Ascending aorta (tissue), 2 donors: ENCODE measurements at places on chromosomes 2 and 18. TPM values are rescaled to one million over a fixed set of nuclear protein-coding genes. Genes with fewer than 3 reads are reported as not detected.
A peak's percentile ranks its signal among the peaks of the same experiment; 100 is the strongest.

DNA sequence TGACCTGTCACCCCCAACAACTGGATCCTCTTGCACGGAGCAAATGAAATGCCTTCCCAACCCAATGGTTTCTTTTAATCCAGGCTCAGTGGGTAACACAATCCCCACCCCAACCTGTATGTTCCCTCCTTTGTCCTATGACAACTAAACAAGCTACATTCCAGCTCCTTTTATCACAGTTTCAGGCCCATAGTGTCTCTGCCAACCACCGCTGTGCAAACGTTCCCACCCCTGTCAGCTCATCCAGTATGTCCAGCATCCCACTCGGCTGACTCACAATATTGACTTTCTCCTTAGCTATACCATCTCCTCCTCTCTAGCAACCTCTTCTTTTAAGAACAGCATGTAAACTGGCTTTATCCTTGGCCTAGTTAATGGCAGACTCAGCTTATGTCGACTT, 117.9 kb upstream of the PPP1CB start:
- H3K36me3 ChIP-seq, result no peaks in the 10 kb centered on the region
- H3K4me1 ChIP-seq, result peaks cover 59% of the 10 kb centered on the region
- peak overlapping the region; percentile 93 for H3K27ac ChIP-seq
- no peaks in the 10 kb centered on the region for H3K27me3 ChIP-seq
- DNase-seq, result no peak

- H3K27ac ChIP-seq, result no peak overlapping the region
- no peaks in the 10 kb centered on the region for H3K4me1 ChIP-seq
- no peaks in the 10 kb centered on the region for H3K36me3 ChIP-seq
- H3K27me3 ChIP-seq, result no peaks in the 10 kb centered on the region
- H3K4me3 ChIP-seq, result no peak overlapping the region
- DNase-seq, result no peak
Observed at GRCh38 chr2:58545300-58546280, 304.5 kb upstream of the FANCL start.

GRCh38 chr2:141820893-141821292, 309.9 kb downstream of the LRP1B start:
- H3K27ac ChIP-seq, result no peak overlapping the region
- H3K36me3 ChIP-seq, result no peaks in the 10 kb centered on the region
- DNase-seq, result no peak
- H3K4me1 ChIP-seq, result no peaks in the 10 kb centered on the region
- H3K27me3 ChIP-seq, result no peaks in the 10 kb centered on the region

DNA sequence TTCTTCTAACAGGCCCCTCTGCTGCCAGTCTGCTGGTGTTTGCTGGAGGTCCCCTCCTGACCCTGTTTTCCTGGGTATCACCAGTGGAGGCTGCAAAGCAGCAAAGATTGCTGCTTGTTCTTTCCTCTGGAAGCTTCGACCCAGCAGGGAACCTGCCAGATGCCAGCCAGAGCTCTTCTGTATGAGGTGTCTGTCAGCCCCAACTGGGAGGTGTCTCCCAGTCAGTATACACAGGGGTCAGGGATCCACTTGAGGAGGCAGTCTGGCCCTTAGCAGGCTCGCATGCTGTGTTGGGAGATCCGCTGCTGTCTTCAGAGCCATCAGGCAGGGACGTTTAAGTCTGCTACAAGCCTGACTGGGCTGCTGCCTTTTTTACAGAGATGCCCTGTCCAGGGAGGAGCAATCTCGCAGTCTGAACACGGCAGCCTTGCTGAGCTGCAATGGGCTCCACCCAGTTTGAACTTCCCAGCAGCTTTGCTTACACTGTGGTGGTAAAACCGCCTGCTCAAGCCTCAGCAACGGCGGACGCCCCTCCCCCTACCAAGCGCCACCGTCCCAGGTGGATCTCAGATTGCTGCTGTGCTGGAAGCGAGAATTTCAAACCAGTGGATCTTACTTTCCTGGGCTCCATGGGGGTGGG, 29.9 kb downstream of the CHCHD5 start:
- H3K36me3 ChIP-seq, result no peaks in the 10 kb centered on the region
- no peaks in the 10 kb centered on the region for H3K27me3 ChIP-seq
- no peaks in the 10 kb centered on the region for H3K4me1 ChIP-seq

The RGPD8 gene
- total RNA-seq, result 8.2 TPM

GRCh38 chr2:21279525-21279924, 155.8 kb downstream of the TDRD15 start:
- no peaks in the 10 kb centered on the region for H3K27me3 ChIP-seq
- no peak overlapping the region for H3K27ac ChIP-seq
- no peaks in the 10 kb centered on the region for H3K4me1 ChIP-seq
- no peaks in the 10 kb centered on the region for H3K36me3 ChIP-seq
- no peak overlapping the region for H3K4me3 ChIP-seq

DNA sequence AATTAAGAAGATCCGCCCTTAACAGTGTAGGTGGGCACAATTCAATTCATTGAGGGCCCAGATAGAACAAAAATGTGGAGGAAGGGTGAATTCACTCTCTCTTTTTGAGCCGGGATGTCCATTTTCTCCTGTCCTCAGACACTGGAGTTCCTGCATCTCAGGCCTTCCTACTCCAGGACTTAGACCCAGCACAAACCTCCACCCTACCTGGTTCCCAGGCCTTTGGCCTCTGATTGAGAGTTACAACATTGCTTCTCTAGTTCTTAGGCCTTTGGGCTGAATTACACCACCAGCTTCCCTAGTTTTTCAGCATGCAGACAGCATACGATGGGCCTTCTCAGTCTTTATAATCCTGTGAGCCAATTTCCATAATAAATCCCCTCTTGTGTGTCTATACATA, 87.8 kb upstream of the TMEM17 start:
- no peak for DNase-seq
- H3K27me3 ChIP-seq, result no peaks in the 10 kb centered on the region
- H3K36me3 ChIP-seq, result no peaks in the 10 kb centered on the region
- H3K4me3 ChIP-seq, result no peak overlapping the region

The HOXD8 gene
- 19.8 TPM for total RNA-seq

DNA sequence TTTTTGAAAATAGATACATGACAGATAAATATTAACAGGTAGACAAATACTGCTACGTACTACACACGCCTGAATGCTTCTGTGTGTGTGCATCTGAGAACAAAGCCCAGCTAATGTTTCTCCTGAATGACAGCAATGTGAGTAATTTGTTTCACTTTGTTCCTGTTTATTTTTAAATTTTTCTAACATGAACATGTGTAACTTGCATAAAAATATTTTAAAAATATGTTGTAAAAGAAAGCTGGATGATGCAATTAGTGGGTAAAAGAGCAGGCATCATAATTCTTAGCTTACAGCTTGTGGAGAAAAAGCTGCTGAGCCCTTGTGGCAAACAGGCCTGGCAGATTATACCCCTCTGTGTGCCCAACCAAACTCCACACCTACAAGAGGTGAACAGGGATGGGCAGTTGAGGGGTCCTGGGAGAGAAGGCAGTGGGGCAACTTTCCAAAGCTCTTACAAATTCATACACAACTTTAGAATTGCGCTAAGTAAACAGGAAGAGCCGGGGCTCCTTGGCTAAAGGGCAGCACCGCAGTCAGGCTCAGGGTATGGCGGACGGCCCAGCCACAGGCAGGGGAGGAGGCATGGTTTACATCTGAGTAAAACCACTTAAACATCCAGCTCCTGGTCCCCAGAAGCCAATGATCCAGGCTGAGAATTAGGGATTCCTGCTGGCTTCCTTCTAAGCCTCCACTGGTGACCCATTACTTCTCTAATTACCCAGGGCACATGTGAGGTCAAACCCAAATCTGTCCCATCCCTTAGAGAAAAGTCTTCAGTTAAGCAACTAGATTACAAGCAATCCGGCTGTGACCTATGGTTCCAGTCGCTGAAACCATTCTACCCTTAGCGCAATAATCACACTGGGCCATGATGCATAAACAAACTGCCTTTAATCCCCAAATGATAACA, 14.0 kb downstream of the PXDN start:
- H3K4me1 ChIP-seq, result peaks cover 12% of the 10 kb centered on the region
- H3K36me3 ChIP-seq, result no peaks in the 10 kb centered on the region
- no peaks in the 10 kb centered on the region for H3K27me3 ChIP-seq
- H3K27ac ChIP-seq, result peak overlapping the region; percentile 87

The ANKRD62 gene
- not detected for total RNA-seq

The ZAP70 gene
- 2.7 TPM for total RNA-seq

DNA sequence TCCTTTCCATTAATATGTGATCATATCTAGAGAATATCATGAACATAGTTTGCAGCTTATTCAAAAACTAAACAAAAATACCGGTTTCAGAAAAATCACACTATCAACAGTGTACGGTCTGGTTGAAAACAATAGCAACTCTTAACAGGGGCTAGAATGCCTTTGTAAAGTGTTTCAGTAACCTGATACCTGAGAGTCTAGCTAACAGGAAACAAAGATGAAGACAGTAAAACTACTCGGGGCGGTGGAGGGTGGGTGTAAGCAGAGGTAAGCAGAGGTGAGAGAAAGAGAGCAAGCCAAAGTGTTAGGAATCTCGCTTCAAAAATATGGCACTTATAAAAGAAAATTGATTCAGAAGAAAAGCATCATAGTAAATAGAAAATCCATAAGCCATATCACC, 109.0 kb upstream of the RGPD4 start:
- DNase-seq, result no peak
- no peak overlapping the region for H3K4me3 ChIP-seq
- H3K36me3 ChIP-seq, result no peaks in the 10 kb centered on the region
- no peak overlapping the region for H3K27ac ChIP-seq

DNA sequence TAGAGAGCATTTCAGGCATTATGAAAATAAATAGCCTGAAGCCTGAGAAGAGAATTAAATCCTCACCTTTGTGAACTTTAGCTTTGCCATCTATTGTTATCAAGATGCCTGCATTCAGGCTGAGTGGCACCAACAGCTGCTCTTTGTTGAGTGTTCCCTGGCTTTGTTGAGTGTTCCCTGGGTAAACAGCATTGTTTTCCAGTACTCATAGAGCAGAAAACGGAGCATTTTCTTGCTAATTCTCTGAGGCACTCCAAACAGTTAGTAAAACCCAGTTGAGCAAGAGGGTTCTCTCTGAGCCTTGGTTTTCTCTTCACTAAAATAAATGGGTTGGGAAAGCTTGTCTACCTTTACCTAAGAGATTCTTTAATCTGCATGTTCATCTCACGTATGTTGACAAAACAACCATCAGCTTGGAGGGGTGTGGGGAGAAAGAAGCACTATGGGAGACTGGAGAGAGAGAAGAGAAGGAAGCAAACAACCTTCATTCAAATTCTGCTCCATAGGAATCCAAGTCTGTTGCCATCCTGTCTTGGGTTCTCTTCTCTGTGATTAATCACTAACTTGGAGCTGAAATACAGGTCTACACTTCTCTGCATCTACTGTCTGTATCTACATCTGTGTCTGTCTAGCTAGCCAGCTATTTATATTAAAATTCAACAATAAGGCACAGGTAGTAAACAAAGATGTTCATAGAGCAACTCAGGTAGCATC, 567.0 kb upstream of the SOX11 start:
- H3K27ac ChIP-seq, result no peak overlapping the region
- H3K4me3 ChIP-seq, result no peak overlapping the region
- no peaks in the 10 kb centered on the region for H3K36me3 ChIP-seq
- H3K27me3 ChIP-seq, result no peaks in the 10 kb centered on the region
- H3K4me1 ChIP-seq, result no peaks in the 10 kb centered on the region
- no peak for DNase-seq

DNA sequence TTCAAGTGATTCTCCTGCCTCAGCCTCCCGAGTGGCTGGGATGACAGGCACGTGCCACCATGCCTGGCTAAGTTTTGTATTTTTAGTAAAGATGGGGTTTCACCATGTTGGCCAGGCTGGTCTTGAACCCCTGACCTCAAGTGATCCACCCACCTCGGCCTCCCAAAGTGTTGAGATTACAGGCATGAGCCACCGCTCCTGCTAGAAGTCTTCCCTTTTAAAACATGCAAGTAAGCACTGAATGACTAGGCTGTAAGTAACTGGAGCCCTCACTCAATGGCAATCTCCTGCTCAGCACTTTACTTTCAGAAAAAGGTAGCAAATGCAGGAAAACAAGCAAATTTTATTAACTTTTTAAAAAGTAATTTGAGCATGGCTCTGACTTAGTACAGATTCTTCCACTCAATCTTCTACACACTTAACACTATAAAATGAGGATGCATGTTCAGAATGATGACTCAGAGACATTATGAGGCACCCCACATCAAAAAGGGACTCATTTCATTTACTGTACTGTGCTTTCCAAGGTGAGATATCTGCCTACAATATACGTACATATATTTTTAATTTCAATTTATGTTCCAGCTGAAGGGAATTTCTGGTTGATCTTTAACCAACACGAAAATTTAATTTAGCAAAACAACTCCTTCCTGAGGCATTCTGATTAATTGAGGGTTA, 6.6 kb upstream of the NCK2 start:
- no peak overlapping the region for H3K4me3 ChIP-seq
- no peaks in the 10 kb centered on the region for H3K27me3 ChIP-seq
- no peak overlapping the region for H3K27ac ChIP-seq
- DNase-seq, result no peak
- H3K36me3 ChIP-seq, result no peaks in the 10 kb centered on the region

DNA sequence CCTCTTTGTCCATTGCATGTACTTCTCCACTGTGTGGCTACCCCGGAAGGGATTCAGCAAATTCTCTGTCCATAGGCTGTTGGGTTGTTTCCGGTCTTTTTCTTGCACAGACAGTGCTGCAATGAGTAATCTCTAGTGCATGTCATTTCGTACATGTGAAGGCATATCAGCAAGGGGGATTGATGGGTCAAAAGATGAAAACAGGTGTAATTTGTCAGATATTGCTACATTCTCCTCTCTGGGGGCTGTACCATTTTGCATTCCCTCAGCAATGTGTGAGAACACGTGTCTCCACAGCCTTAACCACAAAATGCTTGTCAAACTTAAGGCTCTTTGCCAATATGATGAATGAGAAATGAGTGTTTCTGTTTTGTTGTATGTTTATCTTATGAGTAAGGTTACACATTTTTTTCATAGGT, 60.5 kb downstream of the KLHL29 start:
- H3K36me3 ChIP-seq, result no peaks in the 10 kb centered on the region
- DNase-seq, result no peak
- H3K4me3 ChIP-seq, result no peak overlapping the region
- no peaks in the 10 kb centered on the region for H3K27me3 ChIP-seq

- H3K4me1 ChIP-seq, result no peaks in the 10 kb centered on the region
- DNase-seq, result no peak
- no peaks in the 10 kb centered on the region for H3K27me3 ChIP-seq
- no peaks in the 10 kb centered on the region for H3K36me3 ChIP-seq
Observed at GRCh38 chr2:134647607-134648256, 71.1 kb downstream of the TMEM163 start.

The C1QL2 gene
- total RNA-seq, result 11.6 TPM

- no peaks in the 10 kb centered on the region for H3K27me3 ChIP-seq
- H3K36me3 ChIP-seq, result no peaks in the 10 kb centered on the region
- no peaks in the 10 kb centered on the region for H3K4me1 ChIP-seq
- no peak overlapping the region for H3K27ac ChIP-seq
- no peak overlapping the region for H3K4me3 ChIP-seq
Observed at GRCh38 chr2:9799011-9799596, 44.2 kb upstream of the TAF1B start.

- H3K36me3 ChIP-seq, result no peaks in the 10 kb centered on the region
- H3K27me3 ChIP-seq, result no peaks in the 10 kb centered on the region
- no peak for DNase-seq
- H3K4me3 ChIP-seq, result no peak overlapping the region
- H3K27ac ChIP-seq, result no peak overlapping the region
Observed at GRCh38 chr2:1940679-1941078, 196.4 kb upstream of the PXDN start.
